ENCODE measurements at places on chromosomes 13 and 19. TPM values are rescaled to one million over a fixed set of nuclear protein-coding genes. Genes with fewer than 3 reads are reported as not detected.

DNA sequence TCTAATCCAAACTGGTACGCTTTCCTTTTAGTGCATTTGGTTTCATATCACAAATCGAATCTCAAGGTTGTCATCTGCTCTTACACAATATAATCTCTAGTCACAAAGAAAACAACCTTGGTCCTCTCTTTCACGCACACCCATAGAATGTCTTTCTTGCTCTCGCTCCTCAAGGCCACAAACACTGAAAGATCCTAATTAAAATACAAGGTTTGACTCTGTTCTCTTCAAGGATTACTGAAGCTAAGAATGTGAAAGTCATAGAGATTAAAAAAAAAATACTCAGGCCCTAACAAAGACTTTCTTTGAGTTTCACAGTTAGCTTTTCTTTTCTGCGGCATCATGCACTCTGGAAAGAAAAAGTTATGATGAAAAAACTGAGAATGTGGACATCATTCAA lies 891.5 kb downstream of the EFNB2 start:
- no peaks in the 10 kb centered on the region for H3K4me1 ChIP-seq
- DNase-seq: no peak
- H3K27me3 ChIP-seq: no peaks in the 10 kb centered on the region
- no peaks in the 10 kb centered on the region for H3K36me3 ChIP-seq
- no peak overlapping the region for H3K27ac ChIP-seq

DNA sequence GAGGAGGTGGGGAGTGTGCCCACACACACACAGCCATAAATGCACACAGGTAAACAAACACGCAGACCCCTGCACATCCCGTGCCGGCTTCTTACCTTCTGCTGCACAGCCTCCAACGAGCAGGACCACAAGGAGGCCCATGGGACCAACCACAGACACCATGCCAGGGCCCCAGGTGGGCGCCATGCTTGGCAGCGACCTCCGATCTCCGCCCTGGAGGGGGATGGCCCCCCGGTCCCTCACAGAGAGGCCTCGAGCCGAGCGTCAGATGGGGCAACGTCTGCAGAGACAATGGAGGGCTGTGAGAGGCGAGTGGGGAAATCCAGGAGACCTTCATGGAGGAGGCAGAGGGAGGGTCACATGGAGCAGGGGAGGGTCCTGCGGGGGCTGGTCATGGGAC lies 54.7 kb downstream of the PTPRS start:
- H3K4me3 ChIP-seq: no peak overlapping the region
- no peaks in the 10 kb centered on the region for H3K36me3 ChIP-seq
- no peaks in the 10 kb centered on the region for H3K4me1 ChIP-seq
- no peaks in the 10 kb centered on the region for H3K27me3 ChIP-seq
- no peak overlapping the region for H3K27ac ChIP-seq

DNA sequence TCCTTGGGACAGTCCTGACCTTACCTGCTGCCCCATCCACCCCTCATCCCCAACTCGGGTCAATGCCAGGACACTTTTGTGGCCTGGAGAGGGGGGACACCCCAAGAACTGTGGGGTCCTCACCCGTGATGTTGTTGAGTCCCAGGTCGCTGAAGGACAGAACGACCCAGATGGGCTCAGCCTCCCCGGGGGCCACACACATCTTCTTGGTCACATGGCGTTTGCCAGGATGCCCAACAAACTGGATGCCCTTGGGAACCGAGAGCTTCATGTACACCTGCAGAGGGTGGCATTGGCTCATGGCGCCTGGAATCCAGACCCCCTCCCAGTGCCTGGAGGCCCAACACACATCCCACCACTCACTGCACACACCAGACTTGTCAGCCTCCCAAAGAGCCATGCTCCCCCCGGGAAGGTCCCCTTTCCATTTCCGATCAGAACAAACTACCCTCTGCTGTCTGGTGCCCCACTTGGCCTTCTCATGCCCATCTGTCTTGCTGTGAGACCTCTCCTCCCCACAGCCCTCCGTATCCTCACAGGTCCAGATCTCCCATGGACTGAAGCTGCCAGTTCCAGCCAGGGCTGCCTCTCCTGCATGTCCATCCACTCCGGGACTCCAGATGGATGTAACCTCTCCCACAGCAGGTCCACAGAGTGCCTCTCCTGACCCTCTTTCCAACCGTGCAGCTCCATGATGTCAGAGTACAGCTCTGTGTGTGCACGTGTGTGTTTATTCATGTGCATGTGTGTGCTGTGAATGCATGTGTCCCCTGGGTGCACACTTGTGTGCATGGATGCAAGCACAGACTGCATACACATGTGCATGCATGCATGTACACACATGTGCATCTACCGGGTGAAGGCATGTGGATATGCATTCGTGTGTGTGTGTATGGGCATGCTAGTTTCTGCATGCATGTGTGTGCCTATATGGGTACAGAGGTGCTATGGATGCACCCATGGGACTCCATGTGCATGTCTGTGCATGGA lies 58.4 kb downstream of the F2RL3 start:
- H3K27me3 ChIP-seq: no peaks in the 10 kb centered on the region
- H3K4me3 ChIP-seq: no peak overlapping the region
- H3K27ac ChIP-seq: no peak overlapping the region
- no peaks in the 10 kb centered on the region for H3K4me1 ChIP-seq
- H3K36me3 ChIP-seq: no peaks in the 10 kb centered on the region

DNA sequence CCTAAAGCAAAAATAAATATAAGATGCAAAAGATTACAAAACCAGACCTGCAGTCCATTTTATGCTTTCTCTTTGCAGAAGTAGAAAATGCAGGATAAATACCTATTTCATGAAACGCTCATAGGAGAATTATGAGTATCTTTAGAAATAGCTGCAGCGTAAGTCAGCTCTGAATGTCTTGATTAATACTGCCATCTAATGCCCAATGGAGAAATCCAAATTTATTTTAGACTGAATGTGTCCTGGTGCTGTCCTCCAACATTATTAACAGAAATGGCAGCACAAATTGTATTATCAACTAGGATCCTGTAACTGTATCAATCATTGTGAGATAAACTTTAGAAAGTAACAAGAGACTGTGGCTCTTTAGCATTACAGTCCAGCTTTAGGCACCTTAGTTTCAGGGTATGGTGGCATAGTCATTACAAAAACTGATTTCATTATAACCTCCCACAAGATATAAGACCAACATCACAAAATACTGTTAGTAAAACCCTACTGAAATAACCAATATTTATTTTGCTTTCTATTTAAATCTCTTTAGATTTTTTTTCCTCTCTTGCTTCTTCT lies 162.1 kb upstream of the MIR17HG start:
- no peaks in the 10 kb centered on the region for H3K36me3 ChIP-seq
- DNase-seq: no peak
- peaks cover 1% of the 10 kb centered on the region for H3K27me3 ChIP-seq

DNA sequence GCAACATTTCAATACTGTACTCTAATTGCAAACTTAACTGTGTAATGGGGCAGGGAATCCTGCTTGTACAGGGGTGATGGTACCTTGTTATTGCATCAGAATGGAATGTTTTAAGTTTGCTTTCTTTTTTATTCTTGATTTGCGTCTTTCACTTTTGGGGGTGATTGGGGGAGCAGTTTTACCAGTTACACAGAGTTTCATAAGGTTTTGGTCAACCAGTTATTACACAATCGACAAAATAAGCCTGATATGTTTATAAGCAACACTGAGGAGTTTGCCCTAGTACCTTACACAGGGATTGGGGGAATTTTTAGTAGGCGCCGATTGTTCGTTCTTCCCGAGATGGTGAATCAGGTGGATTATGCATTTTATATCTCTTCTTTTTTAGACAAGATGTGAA lies 2.7 kb downstream of the KLF5 start:
- H3K36me3 ChIP-seq: peaks cover 18% of the 10 kb centered on the region
- H3K27me3 ChIP-seq: peaks cover 28% of the 10 kb centered on the region
- H3K27ac ChIP-seq: no peak overlapping the region
- DNase-seq: no peak
- H3K4me3 ChIP-seq: no peak overlapping the region
- H3K4me1 ChIP-seq: peaks cover 25% of the 10 kb centered on the region

- H3K36me3 ChIP-seq: no peaks in the 10 kb centered on the region
- no peak overlapping the region for H3K4me3 ChIP-seq
- no peak for DNase-seq
- no peaks in the 10 kb centered on the region for H3K27me3 ChIP-seq
- no peaks in the 10 kb centered on the region for H3K4me1 ChIP-seq
Observed at GRCh38 chr13:83281654-83282053, 600.6 kb downstream of the SLITRK1 start.

The NOTCH3 gene
- not detected for total RNA-seq

The ZNF682 gene
- total RNA-seq: 9.4 TPM

The NLRP5 gene
- total RNA-seq: not detected
